ENCODE measurements at places on chromosomes 2 and 18.

- DNase-seq, result no peak
These were observed 110.0 kb downstream of the COL4A4 start for GRCh38 chr2:227054006-227054405.

GRCh38 chr2:86368161-86368824 is 30.9 kb upstream of the REEP1 start:
- peak; percentile 63 for DNase-seq

- no peak for DNase-seq
These were observed 317.4 kb upstream of the SOX11 start for GRCh38 chr2:5374762-5375161.

- DNase-seq, result no peak
These were observed 326.2 kb downstream of the EN1 start for GRCh38 chr2:118521272-118521671.

GRCh38 chr18:74278058-74278457 is 13.7 kb downstream of the CYB5A start:
- DNase-seq, result no peak

GRCh38 chr2:2691419-2691818 is 360.3 kb upstream of the MYT1L start:
- no peak for DNase-seq

DNA sequence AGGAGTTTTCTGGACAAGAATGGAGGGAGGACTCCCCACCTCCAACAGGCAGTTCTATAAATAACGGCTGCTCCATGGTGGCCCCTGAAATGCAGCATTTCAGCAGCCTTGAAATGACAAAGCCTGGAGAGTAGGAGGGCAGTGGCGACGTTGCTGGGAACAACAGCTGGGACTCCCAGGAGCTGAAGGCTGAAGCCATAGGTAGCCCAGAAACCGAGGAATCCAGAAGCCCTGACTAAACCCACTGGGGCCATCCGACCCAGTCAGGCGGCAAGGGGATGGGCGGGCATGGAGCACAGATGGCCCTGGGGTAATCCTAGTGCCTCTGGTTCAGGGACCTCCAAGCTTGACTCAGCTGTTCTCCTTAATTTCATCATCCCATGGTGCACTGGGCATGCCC is 9.0 kb downstream of the PRKAG3 start:
- no peak for DNase-seq

- DNase-seq, result no peak
These were observed 143.4 kb downstream of the NCKAP5 start for GRCh38 chr2:133424876-133425275.

GRCh38 chr18:6086731-6087130 is 191.4 kb upstream of the TMEM200C start:
- no peak for DNase-seq

- no peak for DNase-seq
These were observed 791.1 kb upstream of the SOX11 start for GRCh38 chr2:4900861-4901770.

All from T-helper 2 cell (primary cell).